ENCODE measurements at places on chromosomes 11 and 22.

DNA sequence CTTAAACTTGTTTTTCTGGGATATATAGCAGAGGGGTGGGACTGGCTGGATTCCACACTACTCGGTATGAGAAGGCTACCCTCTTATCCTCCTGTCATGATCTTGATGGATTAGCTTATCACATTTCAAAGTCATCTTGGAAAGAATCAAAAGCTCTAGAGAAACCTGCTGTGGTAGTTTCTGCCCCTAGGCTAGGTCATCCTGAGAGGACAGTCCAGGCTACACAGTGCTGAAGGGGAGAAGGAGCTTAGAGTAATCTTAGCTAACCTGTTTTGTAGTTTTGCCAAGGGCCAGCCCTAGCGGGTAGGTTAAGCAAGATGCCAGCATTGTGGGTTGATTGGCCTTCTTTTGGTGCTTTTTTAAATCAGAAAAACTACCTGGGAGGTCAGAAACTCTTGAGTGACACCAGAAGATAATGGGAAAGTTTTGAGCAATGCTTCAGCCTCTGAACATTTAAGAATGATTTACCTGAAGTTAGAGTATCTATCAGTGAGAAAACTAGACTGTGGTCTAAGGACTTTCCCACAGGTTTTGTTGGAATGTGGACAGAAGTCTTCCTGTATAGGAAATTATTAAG, 21.3 kb downstream of the PIWIL4 start:
- DNase-seq, result no peak

DNA sequence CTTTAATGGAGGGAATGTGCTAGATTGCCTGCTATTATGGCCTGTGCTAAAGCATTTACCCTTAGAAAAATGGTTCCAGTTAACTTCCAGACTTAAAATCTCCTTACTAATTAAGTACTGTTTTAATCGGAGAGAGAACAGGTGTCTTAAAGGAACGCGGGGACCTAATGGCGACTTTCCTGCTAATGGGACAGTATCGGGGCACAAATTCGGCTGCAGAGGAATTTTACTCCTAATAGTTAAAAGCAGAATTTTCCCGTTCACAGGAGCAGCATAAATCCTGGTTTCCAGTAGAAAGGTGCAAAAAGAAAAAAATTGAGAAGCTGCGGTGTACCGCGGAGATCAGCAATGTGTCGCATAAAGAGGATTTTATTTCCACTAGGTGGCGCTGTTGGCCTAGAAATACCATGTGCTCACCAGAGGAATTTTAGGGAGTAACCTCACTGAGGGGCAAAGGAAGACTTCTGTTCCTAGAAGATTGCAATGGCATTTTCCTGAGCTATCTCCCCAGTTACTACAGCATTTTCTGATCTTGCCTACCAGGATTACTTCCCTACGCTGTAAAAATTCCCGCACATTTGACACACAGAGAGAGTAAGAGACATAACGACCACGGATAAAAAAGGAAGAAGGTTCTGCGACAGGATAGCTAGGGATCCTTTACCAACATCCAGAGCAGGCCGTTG, 44.5 kb downstream of the ZNF280B start:
- DNase-seq, result peak; percentile 9

- no peak for DNase-seq
Observed at GRCh38 chr11:15288863-15289262, 174.1 kb downstream of the INSC start.

GRCh38 chr11:5380740-5381342, 2.8 kb upstream of the OR51M1 start:
- peak; percentile 0 for DNase-seq

DNA sequence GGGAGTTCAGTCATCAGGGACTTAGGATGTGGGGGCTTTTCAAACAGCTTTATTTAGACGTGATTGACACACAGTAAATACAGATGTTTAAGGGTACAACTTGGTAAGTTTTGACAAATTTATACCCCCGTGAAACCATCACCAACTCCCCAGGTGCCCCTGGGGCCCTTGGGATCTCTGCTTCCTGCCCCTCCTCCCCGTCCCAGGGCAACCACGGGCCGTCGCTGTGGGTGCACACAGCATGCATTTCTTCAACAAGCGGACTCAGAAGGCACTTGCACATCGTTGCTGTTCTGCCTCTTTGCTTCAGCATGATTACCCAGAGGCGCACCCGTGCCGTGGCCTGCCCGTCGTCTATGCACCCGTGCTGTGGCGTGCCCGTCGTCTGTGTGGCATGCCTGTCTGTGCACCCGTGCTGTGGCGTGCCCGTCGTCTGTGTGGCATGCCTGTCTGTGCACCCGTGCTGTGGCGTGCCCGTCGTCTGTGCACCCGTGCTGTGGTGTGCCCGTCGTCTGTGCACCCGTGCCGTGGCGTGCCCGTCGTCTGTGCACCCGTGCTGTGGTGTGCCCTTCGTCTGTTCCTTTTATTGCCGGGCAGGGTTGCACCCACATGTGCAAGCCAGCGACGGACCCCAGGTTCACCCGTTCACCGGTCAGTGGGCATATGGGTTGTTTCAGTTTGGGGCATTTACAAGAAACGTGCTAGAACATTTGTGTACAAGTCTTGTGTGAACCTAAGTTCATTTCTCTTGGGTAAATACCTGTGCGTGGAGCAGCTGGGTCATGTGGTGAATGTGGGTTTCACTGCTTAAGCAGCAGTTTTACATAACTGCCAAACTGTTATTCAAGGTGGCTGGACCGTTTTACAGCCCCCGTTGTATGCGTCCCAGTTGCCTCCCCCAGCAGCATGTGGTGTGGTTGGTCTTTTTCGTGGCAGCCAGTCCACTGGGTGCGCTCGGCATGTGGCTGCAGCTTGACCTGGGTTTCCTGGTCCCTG, 8.3 kb downstream of the CD81 start:
- no peak for DNase-seq

- DNase-seq, result no peak
Observed at GRCh38 chr11:130674686-130675308, 226.4 kb downstream of the ADAMTS15 start.

- DNase-seq, result no peak
Observed at GRCh38 chr11:7688238-7688826, 15.0 kb upstream of the CYB5R2 start.

DNA sequence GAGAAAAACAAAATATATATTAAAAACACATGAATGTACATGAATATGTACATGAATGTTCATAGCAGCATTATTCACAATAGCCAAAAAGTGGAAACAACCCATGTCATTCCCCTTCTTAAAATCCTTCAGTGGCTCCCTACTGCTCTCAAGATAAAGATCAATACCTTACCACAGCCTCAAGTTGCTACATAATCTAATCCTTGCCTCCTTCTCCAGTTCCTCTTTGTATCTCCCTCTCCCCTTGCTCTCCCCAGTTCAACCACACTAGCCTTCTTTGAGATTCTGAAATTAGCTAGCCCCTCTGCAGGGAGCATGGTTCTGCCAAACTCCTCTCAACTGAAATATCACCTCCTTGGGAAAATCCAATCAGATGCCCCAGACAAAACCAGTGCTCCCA, 28.1 kb downstream of the MTMR2 start:
- no peak for DNase-seq

GRCh38 chr11:72570893-72571661, 103.1 kb downstream of the PDE2A start:
- no peak for DNase-seq

DNA sequence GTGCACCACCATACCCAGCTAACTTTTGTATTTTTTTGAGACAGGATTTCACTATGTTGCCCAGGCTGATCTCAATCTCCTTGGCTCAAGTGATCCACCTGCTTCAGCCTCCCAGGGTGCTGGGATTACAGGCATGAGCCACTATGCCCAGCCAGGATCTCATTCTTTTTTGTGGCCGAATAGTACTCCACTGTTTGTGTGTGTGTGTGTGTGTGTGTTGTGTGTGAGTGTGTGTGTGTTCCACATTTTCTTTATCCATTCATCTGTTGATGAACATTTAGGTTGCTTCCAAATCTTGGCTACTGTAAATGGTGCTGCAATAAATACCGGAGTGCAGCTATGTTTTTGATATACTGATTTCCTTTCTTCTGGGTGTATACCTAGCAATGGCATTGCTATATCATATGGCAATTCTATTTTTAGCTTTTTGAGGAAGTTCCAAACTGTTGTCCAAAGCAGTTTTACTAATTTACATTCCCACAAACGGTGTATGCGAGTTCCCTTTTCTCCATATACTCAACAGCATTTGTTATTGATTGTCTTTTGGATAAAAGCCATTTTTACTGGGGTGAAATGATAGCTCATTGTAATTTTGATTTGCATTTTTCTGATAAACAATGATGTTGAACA, 105.4 kb downstream of the TTC28 start:
- DNase-seq, result no peak

- DNase-seq, result no peak
Observed at GRCh38 chr11:120336641-120337354, 585 bp downstream of the ARHGEF12 start.

- no peak for DNase-seq
Observed at GRCh38 chr11:62724171-62724570, 3.1 kb downstream of the HNRNPUL2 start.

DNA sequence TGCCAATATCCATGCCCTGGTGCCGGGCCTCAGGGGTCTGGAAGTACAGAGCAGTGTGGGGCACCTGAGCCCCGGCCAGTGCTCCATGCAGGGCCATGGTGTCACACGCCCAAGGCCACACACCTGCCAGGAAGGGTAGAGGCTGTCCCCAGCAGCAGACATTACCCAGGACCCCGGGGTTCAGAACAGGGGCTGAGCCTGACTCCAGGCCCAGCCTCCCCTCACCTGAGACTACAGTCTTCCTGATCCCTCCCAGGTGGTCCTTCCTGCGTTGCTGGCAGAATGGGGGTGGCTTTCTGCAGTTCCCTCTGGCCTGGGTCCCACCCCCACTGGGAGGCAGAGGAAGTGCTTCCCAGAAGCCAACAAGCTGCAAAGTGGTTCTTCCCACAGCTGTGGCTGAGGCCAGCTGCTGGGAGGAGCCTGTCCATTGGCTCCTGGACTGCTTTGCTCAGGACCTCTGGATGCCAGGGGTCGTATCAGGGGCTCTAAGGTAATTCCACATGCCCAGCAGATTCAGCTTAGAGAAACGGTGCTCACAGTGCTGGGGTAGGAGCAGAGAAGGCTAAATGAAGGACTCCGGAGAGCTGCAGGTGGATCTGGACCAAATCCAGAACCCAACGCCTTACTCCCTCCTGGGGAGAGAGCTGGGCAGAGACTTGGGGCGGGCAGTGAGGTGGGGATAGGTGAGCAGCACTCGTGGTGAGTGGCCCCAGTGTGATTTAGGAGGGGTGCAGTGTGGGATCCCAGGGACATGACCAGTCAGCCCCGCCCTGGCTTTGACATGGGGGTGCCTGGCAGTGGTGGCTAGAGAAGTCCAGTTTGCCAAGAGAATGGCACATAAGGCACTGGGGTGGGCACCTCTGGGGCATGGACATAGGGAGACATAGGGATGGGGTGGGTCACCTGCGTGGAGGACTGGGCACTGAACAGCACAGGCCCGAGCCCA, 12.6 kb downstream of the TCIRG1 start:
- DNase-seq, result no peak

DNA sequence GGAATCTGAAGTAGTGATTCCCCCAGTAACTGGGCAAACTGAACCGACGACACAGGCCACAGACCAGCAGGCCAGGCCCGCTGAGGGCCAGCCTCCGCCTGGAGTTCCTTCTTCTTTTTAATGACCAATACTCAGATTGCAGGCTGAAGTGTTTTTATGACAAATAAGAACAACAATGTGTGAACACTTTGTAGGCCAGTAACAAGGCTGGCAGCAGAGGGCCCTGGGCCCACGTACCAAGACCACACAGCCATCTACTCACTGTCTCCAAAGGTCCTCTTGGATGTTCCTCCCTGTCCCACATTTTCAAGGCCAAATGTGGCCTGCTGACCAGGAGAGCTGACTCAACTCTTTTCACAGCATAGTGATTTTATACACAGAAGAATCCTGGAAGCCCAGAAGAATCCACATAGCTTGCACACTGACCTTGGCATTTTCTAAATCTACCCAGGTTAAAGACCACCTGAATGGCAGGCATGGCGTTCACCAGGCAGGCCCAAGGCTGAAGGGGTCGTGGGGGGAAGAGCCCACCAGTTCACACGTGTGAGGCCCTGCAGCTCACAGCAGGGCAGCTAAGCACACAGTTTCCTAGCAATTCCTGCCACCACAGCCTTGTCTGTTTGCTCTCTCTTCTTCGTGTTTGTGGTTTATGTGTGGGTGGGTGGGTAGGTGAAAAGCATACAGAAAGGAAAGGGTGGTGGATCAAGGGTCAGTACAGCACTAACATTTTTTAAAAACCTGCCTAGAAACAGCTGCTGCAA, 13.3 kb downstream of the SMCO4 start:
- DNase-seq, result no peak

DNA sequence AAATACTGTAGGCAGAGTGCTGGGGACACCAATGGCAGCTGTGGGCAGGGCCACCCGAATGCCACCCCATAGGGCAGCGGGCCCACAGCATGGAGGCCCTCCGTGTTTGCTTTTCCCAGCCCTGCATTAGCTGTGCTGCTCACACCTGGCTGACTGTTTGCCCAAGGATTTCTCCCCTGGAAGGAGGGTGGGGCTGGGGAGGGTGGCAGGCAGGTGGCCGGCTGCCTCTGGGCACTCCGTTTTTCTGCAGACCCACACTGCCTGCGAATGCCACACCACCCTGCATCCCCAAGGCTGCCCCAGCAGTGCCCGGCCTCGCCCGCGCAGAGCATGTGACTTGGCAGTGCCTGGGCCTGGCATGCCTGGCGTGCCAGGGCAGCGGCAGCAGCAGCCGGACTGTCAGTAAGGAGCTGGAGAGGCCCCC, 19.6 kb downstream of the DAGLA start:
- no peak for DNase-seq

- no peak for DNase-seq
Observed at GRCh38 chr11:110986016-110986415, 259.5 kb upstream of the POU2AF2 start.
